ENCODE measurements at places on chromosomes 2 and 18. TPM values are rescaled to one million over a fixed set of nuclear protein-coding genes. Genes with fewer than 3 reads are reported as not detected.

GRCh38 chr2:60855989-60856669, 25.2 kb upstream of the REL start:
- no peak for DNase-seq

GRCh38 chr2:45559436-45559835, 51.6 kb downstream of the SRBD1 start:
- no peak for DNase-seq

GRCh38 chr2:119316066-119316465, 50.6 kb downstream of the C2orf76 start:
- no peak for DNase-seq

DNA sequence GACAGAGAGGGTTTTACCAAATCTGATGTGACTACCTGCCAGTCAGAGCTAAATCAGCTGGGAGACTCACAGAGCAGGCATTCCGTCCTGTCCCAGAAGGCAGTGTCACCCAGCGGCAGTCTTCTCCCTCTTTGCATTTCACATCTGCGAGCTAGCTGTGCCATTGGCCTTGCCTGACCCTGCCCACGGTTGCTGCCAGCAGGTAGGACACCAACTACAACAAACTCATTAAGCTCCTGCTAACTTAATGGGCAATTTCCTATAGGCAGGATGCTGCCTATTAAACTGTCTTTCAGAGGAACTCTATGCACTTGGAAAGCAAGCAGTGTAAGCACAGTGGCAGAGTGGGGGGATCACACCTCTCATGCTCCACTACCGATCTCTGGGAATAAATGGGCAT, 116.4 kb upstream of the CAPN13 start:
- DNase-seq: peak; percentile 51

GRCh38 chr18:65547046-65547445, 203.8 kb upstream of the CDH7 start:
- no peak for DNase-seq

DNA sequence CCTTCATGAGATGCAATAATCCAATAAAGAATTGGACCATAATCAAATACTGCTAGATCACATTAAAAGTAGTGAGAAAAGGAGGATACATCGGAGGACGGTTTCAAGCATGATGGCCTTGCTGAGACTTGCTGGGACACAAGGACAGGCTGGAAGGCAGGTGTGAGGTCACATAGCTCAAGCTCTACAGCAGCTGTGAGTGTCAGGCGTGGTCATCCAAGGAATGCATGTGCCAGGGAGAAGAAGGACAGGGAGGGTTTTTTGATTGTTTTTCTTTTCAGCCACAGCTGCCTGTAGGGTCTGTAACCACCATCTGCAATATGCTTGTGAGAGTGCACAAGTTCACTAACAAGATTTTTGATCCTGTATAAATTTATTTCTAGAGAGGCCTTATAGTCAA, 57.6 kb downstream of the BMP10 start:
- DNase-seq: no peak

DNA sequence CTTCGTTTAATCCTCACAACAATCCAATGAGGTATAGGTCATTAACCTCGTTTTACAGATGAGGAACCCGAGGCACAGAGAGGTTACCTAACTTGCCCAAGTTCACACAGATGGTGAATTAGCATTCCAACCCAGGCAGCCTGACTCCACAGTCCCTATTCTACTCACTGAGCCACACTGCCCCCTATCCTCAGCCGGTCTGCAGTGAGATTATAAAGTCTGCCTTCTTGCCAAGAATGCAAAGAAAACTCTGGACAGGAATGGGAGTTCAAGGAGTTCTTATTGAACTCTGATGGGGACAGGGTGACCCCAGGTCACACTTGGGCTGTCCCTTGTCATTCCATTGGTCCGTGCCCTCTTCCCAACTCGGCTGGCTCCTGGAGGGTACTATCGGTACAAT, 118.1 kb upstream of the MSH6 start:
- DNase-seq: no peak

The CABLES1 gene
- 10.8 TPM for total RNA-seq

The ELOA2 gene
- total RNA-seq: not detected

The LHCGR gene
- not detected for total RNA-seq
